H54 (cell line): ENCODE measurements at places on chromosomes 6 and 20.

DNA sequence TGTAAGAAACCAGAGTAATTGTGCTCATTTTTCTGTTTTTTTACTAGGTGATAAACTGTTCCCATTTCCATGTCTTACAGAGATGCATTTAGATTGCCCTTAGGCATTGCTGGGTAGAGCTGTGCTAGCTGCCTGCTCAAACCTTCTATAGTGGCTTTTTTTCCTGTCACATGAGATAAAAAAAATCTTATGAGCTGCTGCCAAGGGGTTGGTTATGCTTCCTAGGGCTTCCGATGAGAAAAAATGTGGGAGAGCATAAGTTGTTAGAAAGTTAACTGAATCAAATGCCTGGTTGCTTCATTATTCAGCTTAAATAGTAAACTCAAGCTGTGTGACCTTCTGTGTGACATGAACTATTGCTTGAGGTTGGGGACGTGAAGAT, 50.0 kb upstream of the NOX3 start:
- no peak for DNase-seq

DNA sequence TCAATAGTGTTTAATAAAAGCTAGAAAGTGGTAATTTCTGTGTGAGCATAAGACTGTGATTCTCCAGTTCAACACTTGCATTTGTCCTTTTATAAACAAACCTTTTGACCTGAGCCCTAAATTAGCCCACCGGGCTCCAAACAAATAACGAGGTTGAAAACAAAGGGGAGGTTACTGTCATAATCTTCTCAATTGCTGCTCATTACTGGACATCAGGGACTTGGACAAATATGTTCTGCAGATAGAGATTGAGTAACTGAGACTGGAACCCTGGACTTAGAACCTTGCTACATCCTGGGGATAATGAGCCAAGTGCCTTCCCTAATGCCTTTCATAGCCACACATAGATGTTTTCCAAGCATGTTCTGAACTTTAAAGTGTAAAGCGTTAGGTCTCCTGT, 84.2 kb upstream of the PCSK2 start:
- no peak for DNase-seq

DNA sequence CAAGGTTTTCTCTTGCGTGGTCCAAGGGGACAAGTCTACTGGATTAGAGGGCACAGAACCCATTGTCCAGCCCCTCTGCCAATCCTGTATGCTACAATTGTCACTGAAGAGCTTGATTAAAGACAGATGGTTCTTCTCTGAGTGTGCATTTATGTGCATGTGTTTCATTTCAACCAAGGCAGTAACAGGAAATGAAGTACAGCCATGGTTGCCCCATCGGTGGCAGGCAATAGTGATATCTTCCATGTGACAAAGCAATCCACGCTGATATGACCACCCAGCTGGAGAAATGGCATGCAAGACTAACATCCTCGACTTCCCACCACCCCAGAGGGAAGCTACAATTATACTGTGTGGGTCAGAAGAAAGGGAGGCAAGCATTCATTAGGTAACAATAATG, 85.5 kb downstream of the UNC5CL start:
- no peak for DNase-seq

DNA sequence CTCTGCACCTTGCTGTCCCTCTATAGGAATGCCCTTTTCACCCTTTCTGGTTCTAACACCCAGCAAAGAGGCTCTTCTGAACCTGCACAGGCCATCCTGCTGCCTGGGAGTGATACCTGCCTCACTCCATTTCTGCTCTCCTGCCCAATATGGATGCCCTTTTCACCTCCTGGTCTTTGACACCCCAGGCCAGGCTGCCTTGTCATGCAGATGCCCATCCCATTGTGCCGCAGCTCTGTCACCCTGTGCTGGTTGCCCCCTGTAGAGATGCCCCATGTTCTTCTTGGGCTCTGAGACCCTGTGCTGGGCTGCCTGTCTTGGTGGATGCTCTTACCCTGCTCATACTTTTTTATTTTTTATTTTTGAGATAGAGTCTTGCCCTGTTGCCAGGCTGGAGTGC, 95.3 kb downstream of the CDKAL1 start:
- DNase-seq = no peak

DNA sequence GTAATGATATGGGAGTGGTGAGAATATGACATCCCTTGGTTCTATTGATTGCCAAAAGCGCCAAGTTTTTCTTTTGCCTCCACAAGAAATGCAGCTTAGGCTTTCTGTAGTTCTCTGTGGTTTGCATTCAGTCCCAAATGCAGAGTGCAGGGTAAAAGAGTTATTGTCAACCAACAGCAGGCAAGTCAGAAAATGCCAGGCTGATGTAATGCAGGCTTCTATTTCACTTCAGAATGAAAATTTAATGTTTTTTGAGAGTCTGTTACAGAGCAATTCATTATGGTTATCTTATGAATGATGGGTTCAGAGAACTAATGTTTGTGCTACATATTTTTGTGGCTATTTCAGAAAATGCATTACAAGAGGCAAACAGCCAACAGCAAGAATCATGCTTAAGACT, 293.5 kb downstream of the CENPW start:
- no peak for DNase-seq

DNA sequence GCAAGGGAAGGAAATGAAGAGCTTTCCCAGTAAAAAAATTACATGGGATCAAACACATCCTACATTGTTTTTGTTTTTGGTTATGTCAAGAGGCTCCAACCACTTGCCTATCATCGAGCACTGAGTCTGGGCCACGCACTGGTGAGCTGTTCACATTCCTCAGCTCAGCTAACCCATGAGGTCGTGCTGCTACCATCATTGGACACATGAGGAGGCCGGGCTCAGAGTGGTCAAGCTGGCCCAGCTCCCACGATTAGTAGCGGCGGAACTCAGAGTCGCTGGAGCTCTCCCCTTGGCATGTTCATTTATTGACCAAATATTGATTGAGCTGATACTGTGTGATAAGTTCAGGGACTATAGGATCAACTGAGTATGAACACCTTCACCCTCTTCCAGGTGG, 164.9 kb downstream of the CDH26 start:
- DNase-seq = no peak

GRCh38 chr6:44497807-44498206, 110.3 kb downstream of the CDC5L start:
- DNase-seq = no peak

DNA sequence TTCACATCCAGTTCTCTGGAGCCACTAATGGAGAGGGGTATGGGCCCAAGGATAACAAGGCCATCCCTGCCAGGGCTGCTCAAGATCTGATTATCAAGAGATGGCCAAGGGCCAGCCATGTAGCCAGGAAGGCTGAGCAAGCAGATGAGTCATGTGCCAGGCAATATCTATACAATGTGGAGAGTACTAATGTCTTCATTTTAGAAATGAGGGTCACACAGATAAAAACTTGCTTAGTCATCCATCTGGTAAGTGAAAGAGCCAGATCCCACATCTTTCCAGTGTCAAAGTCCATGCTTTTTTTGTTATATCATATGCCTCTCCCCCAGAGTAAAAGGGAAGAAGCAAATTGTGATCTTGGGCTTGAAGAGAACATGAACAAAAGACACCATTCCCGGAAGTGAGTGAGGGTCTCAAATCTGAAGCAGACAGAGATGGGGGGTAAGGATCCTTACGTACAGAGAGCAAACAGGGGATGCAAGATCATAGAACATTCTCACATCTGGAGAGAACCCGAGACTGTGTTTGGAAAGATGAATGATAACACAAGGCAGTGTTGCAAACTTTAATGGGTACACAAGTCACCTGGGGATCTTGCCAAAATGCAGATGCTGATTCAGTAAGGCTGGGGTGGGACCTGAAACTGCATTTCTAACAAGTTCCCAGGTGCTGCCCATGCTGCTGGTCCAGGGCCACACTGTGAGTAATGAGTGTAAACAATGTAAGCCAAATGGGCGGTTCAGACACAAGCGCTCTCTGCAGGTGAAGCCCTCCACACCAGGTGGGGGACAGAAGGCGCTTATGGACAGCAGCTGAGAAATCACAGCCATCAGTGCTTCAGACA, 20.0 kb upstream of the GSTA3 start:
- DNase-seq = peak; percentile 79
